LHCN-M2 (cell line): ENCODE measurements at places on chromosomes 5 and 9.
A peak's percentile ranks its signal among the peaks of the same experiment; 100 is the strongest.

DNA sequence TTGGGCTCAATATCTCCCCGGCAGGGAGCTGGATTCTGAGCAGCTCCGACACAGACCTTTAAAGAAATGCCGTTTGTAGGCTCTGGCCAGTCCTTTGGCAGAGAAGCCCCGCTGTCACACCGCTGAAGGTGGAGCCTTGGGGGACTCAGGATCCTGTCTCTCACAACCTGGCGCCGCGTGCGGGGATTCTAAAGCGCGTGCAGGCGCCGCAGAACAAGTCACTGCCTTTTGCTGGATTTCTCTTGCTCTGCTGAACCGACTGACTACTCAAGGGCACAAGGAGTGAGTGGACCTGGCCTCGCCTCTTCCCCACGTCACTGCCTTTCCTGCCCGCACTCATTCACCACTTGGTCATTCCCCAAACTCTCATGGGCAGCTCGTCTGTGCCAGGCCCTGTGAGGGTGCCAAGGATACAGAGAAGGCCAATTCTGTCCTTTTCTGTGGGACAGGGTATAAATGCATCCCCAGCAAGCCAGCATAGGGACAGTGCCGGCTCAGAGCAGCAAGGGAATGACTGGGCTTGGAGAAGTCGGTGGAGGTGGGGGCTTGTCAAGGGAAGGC, 69.3 kb downstream of the CRB2 start:
- DNase-seq, result no peak

- DNase-seq, result no peak
Measured at GRCh38 chr5:134314443-134314842, 52.5 kb downstream of the CDKL3 start.

DNA sequence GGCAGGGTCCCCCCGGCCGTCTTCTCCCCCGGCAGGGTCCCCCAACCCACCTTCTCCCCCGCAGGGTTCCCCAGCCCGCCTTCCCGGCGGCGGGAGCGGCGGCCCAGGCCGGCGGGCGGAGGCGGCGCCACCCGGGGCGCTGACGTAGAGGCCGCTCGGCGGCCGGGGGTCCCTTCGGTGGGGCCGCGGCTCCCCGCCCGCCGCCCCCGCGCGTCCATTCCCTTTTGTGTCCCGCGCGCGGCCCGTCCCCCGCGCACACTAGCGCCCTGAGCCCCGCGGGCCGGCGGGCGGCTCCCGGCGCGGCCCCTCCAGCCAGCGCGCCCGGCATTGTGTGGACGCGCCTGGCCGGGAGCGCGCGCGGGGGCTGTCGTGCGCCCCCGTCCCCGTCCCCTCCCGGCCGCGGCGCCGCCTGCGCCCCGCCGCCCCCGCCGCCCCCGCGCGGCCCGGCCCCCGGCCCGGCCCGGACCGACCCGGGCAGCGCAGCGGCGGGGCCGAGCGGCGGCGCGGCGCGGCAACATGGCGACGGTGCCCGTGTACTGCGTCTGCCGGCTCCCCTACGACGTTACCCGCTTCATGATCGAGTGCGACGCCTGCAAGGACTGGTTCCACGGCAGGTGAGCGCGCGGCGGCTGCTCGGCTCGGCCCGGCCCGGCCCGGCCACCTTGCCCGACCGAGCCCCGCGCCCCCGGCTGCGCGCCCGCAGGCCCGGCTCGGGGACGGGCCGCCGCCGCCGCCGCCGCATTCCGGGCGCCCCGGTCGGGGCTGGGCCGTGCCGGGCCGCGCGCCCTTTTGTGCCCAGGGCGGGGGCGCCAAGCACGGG, at the start of gene PHF2:
PHF2 (plus strand) TSS at position 327 of the 820 bp plus-strand sequence; CDS start at position 517, 190 bp downstream.
- no peak for DNase-seq

DNA sequence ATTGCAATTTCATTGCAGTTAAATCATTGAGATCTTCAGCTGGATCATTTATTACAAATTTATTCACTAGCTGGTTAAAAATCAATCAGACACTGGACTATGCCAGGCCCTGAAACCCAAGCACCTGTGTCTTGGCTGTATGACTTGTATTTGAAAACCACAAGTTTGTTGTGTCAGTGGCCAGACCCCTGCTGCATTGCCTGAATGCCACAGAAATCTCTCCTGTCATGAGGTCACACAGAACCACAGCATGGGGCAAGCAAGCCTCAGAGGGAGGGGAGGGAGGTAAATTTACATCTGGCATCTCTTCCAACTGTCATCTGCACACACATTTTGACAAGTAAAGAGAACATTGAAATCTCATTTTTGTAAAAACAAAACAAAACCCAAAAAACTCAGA, 90.0 kb downstream of the ARRDC3 start:
- DNase-seq, result peak; percentile 84

GRCh38 chr9:20408513-20408912, 213.8 kb downstream of the MLLT3 start:
- DNase-seq, result peak; percentile 14

GRCh38 chr9:89505911-89506310, 8.0 kb upstream of the SEMA4D start:
- no peak for DNase-seq

DNA sequence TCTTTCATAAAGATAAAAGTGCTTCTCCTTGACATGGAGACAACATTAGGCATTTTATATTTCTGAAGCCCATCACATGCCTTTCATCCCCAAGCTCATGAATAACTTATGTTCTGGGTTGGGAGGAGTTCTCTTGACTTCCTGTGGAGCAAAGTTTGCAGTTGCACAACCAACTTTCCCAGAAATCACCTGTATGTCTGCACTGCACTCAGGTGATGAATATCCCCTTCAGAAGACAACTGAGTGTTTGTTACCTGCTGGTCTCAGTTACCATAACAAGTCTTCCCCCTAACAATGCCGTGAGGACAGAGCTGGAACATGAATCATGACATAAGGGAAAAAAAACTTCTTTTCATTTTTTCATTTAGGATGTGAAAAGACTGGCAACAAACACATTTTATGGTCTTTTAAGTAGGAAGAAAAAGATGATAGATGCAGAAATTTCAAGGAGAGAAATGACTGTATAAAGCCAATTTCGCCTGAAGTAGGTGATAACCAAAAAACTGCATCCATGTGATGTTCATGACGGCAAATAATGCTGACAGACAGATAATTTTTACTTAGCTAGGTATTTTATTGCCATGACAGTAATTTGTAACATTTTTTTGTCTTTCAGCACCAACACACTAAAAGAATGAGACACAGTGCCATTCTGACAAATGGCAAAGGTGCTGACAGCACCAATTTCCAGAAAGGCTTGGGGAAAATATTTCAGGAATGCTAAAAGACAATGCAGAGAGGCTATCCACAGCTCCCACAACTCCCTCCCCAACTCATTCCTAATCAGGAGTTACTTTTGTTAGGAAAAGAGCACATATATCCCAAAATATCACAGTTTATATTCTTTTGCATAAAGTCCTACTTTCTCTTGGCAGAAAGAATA, 656.3 kb downstream of the PRELID2 start:
- peak; percentile 4 for DNase-seq
